ENCODE measurements at places on chromosomes 16 and 17.
A peak's percentile ranks its signal among the peaks of the same experiment; 100 is the strongest.

- DNase-seq, result peak; percentile 68
Observed at GRCh38 chr16:74726716-74727115, 26.1 kb upstream of the MLKL start.

DNA sequence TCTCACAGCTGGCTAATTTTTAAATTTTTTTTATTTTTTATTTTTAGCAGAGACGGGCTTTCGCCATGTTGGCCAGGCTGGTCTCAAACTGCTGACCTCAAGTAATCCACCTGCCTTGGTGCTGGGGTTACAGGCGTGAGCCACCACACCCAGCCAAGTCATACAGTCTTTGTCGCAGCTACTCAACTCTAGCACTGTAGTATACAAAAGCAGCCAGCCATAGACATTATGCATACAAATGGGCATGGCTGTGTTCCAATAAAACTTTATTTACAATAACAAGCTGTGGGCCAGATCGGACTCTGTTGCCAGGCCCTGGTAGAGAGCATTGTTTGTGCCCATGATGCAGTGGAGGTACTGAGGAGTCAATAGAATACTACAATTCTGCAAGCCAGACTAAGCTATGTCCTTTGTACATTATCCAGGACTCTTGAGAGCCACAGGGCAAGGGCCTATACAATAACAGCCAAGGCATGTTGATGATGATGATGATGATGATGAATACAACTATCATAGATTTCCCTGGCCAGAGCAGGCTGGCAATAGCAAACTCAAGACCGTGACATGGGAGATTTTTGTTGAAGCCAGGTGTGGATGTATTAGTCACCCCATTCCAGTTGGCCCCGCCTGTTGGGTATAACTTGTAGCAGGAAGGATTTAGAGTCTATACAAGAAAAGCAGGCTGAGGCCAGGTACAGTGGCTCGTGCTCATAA, 101.8 kb downstream of the MYH11 start:
- no peak for DNase-seq

- peak; percentile 38 for DNase-seq
Observed at GRCh38 chr17:35345926-35346771, 27.3 kb downstream of the SLFN11 start.

- no peak for DNase-seq
Observed at GRCh38 chr16:71337631-71338030, 20.9 kb upstream of the CALB2 start.

DNA sequence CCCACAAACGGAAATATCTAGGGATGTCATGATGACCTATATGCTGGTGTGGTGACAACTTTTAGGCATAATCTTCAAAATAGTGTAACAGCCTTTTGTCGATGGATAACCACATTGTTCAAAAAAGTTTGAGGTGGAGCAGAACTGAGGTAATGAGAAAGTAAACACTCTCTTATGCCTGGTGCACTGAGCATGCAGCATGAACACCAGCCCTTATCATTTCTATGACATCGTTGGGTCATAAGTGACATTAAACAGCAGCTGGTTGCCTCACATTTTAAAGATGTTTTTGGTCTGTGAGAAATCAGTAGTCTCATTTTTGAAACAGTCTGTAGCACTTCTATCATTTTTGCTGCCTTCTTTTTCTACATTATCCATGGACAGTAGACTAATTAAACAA, 1.8 kb downstream of the KRT23 start:
- DNase-seq, result no peak

DNA sequence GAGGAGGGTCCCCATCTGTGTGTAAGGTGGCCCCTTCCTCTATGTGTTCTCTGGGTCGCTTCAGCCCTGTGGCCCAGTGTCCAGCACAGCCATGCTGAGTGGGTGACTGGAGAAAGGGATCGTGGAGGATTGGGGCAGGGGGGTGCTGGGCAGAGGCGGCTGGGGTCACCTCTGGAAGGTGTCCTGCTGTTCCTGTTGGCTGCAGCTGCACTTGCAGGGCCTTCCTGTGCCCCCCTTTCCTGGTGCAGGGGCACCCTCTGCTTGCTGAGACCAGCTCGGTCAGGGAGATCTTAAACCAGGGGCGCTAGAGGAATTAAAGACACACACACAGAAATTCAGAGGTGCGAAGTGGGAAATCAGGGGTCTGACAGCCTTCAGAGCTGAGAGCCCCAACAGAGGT, 11.1 kb downstream of the IL32 start:
- DNase-seq, result no peak

DNA sequence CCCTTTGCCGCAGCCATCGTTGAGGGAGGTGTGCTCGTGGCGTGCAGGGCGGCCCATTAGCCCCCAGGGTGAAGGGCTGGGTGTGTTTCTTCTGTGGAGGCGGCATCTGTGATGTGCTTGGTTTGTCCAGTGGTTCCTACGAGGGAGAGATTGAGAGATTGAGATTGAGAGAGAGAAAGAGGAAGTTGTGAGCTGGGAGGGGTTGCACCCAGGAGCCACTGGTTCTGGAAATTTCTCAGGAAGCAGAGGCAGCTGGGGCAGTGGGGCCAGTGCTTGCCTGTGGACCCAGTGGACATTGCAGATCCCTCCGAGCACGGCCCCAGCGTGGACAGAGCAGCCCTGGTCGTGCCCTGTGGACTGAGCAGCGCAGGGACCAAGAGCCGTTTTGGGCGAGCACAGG, 72.0 kb upstream of the ZNF750 start:
- no peak for DNase-seq

GRCh38 chr17:76327696-76328095, 19.6 kb upstream of the QRICH2 start:
- no peak for DNase-seq

DNA sequence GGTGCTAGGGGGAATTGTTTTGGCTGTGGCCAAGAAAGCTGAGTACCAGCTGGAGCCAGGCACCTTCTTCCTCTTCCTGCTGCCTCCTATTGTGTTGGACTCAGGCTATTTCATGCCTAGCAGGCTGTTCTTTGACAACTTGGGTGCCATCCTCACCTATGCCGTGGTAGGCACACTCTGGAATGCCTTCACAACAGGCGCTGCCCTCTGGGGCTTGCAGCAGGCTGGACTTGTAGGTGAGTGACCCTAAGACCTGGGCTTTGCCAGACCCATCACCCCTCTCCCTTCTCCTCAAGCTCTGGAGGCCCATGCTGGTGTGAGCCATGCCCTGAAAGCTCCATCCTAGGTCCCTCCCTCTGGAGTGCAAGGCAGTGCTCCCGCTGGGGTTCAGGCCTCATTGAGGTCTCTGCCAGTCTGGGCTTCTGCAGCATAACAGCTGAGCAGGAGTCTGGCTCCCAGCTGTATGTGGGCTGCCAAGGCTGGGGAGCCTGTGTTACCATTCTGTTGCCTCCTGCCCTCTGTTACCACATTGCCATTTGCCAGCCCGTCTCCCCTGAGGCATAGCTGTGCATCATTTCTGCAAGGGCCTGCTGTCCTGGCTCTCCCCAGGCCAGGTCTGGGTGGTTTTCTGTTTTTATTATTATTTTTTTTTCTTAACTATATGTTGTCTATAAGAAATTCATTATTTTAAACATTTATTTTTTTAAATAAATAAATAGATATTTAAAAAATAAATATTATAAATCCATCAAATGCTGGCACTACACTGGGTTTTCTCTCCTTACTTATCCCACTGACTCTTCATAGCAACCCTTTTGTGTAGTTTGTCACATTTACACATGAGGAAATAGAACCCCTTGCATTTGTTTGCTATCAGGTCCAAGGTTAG, 4.1 kb downstream of the SLC9A5 start:
- DNase-seq, result no peak

- DNase-seq, result no peak
Observed at GRCh38 chr16:86953631-86954391, 363.4 kb downstream of the C16orf95 start.

GRCh38 chr16:22903716-22904115, 89.8 kb downstream of the HS3ST2 start:
- no peak for DNase-seq

DNA sequence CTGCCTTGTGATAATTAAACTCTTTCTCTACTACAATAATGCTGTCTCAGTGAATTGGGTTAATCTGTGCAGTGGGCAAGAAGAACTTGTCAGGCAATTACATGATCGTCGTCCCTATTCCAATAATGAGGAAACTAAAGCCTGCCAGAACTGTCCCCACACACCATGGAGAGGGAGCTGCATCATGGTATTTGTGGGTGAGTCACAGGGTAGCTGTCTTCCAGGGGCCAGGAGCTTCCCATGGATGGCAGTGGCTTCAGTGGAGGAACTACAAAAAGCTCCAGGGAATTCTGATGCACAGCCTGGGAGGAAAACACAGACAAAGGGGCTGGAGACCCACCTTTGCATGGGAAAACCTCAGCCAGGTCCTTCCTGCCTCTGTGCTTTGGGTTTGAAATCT, 83.3 kb upstream of the C16orf82 start:
- no peak for DNase-seq

- DNase-seq, result no peak
Observed at GRCh38 chr16:57903656-57904055, 67.3 kb downstream of the CNGB1 start.

DNA sequence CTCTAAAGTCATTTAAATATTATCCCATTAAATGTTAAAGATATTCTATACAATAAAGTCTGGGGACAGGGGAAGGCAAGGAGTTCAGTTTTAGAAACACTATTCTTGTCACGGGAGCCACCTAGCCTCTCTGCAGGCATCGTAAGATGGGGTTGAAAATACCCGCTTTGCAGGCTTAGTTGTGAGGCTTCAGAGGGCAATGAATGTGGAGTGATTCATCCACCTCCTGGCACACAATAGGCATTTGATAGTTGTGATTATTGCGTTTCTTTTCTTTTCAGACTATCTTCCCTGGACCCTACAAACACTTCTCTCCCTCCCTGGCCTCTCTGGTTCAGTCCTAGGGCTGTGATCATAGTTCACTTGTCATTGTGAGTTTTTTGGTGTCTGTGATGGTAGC, 19.6 kb downstream of the GLP2R start:
- no peak for DNase-seq

Data from activated CD4-positive, alpha-beta T cell treated with anti-CD3 and anti-CD28 coated beads, Interleukin-2, amount 50 U/mL, for 48 hours (primary cell).